ENCODE measurements at places on chromosomes 4 and X. TPM values are rescaled to one million over a fixed set of nuclear protein-coding genes. Genes with fewer than 3 reads are reported as not detected.

GRCh38 chrX:40243755-40244515, 146.2 kb upstream of the BCOR start:
- no peak for DNase-seq

GRCh38 chr4:19807505-19807904, 444.2 kb upstream of the SLIT2 start:
- peak; percentile 41 for DNase-seq

DNA sequence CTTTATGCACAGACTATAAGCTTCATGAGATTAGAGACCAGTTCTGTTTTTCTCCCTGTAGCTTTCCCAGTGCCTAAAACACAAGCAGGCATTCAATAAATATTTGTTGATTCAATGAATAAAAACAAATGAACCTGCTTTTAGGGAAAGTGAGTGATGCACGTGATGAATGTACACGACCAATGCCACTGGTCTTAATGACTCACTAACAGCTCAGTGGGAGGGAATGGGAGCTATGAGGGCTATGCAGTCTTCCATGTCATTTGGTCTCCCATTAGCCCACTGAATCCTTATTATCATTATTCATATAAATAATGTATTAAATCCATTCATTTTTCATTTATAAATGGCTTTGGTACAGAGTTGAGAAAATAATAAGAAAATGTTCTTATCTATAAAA, 247.4 kb downstream of the FBXO8 start:
- no peak for DNase-seq

GRCh38 chr4:15882675-15883086, 55.9 kb downstream of the FGFBP1 start:
- DNase-seq, result peak; percentile 74

DNA sequence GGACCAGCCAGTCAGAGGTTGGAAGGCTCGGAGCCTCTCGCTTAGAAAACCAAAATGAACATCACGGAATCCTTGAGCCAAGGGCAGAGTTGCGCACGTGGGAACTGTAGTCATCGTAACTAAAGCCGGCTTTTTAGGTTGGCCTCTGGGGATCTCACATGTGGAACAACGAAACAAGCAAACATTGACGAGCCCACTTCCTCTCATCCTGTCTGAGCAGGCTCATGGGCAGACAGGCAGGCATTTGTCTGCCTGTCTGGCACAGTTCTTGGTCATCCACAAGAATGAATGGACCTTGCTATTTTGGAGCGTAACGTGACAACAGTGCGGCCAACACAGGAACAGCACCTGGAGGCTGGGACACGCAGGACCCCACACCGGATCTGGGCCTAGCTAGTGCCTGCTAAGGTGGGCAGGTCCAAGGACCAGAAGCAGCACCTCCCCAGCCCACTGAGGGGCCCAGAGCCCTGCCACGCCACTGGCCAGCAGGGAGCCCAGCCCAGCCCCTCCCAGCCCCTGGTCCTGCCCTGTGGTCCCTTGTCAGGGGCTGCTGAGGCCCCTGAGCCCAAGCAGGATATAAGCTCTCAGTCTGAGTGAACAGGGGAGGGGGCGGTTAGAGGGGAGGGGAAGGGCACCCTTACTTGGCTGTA, 9.2 kb upstream of the TREX2 start:
- DNase-seq, result peak; percentile 78

- DNase-seq, result no peak
Observed at GRCh38 chr4:82891707-82892466, 934 bp upstream of the SEC31A start.

DNA sequence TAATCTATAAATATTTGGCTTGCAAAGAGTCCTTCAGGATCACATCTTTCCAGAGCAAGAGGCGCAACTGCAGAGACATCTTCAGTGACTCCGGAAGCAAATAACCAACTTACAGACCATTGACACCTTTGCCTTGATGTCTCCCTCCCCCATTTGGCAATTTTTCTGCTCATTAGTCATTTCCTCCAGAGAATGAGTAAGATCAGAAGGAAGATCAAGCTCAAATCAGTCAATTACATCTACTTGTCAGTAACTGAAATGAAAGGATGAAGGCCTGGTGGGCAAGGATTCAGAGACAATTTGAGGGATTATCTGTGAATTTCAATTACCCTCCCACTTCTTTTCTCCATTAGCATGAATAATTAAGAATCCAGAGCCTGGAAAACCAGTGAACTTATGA, 665.6 kb upstream of the CPEB2 start:
- peak; percentile 58 for DNase-seq

GRCh38 chr4:71453531-71453930, 114.7 kb downstream of the SLC4A4 start:
- no peak for DNase-seq

GRCh38 chr4:111963158-111963700, 182.0 kb upstream of the FAM241A start:
- no peak for DNase-seq

DNA sequence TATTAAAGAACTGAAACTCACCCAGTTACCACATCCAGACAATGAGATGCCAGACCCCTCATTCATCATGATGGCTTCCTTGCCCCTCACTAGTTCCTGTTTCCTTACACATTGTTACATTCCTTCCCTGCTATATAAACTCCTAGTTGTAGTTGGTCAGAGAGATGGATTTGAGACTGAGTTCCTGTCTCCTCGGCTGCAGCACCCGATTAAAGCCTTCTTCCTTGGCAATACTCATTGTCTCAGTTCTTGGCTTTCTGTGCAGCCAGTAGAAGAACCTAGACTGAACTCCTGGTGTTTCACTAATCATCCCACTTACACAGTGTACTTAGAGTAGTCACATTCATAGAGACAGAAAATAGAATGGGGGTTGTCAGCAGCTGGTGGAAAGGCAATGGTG, 324.7 kb downstream of the TRIML1 start:
- no peak for DNase-seq

The FGFR3 gene
- total RNA-seq, result 40.6 TPM
